ENCODE measurements at places on chromosomes 6 and 20. TPM values are rescaled to one million over a fixed set of nuclear protein-coding genes. Genes with fewer than 3 reads are reported as not detected.

GRCh38 chr20:59138114-59138748 is 25.4 kb upstream of the ZNF831 start:
- no peaks in the 10 kb centered on the region for H3K36me3 ChIP-seq
- peaks cover 42% of the 10 kb centered on the region for H3K27me3 ChIP-seq
- H3K4me1 ChIP-seq, result no peaks in the 10 kb centered on the region
- no peak for DNase-seq
- H3K4me3 ChIP-seq, result no peak overlapping the region
- H3K27ac ChIP-seq, result no peak overlapping the region

DNA sequence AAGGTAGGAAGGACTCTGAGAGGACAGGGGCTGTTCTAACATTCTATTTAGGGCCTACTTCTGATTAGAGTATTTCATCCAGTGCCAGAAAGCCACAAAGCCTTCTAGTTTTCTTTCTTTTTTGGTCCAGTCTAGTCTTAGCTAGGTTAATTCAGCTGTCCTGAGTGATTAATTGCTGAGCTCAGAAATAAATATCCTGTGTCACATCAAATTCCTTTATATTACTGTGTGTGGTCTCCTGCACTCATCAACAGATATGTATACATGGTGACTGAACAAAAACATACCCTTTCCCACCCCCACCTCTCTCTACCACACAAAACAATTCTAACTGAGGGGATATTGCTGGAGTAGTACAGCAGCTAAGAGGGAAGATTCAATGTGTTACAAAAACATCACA is 601.5 kb upstream of the NRSN1 start:
- H3K27ac ChIP-seq, result no peak overlapping the region
- peaks cover under 1% of the 10 kb centered on the region for H3K4me1 ChIP-seq
- H3K27me3 ChIP-seq, result no peaks in the 10 kb centered on the region
- no peak overlapping the region for H3K4me3 ChIP-seq
- H3K36me3 ChIP-seq, result no peaks in the 10 kb centered on the region

- peaks cover 57% of the 10 kb centered on the region for H3K4me1 ChIP-seq
- H3K36me3 ChIP-seq, result peaks cover 29% of the 10 kb centered on the region
- H3K4me3 ChIP-seq, result peak overlapping the region; percentile 98
- no peak for DNase-seq
- no peaks in the 10 kb centered on the region for H3K27me3 ChIP-seq
- peak overlapping the region; percentile 85 for H3K27ac ChIP-seq
These were observed 851 bp upstream of the HSD17B8 start for GRCh38 chr6:33203443-33204164.

- DNase-seq, result peak; percentile 64
- H3K36me3 ChIP-seq, result peaks cover 59% of the 10 kb centered on the region
- H3K4me3 ChIP-seq, result peak within 1 kb of the TSS; percentile 96
- H3K27me3 ChIP-seq, result no peaks in the 10 kb centered on the region
- H3K4me1 ChIP-seq, result peaks cover 26% of the 10 kb centered on the region
These were observed at the start of gene RGL2 for GRCh38 chr6:33298773-33299236. RGL2 (minus strand) TSS chr6:33298942; CDS start chr6:33298610, 332 bp downstream.

- no peaks in the 10 kb centered on the region for H3K36me3 ChIP-seq
- peak; percentile 51 for DNase-seq
- H3K27ac ChIP-seq, result no peak overlapping the region
- H3K4me3 ChIP-seq, result no peak overlapping the region
- no peaks in the 10 kb centered on the region for H3K27me3 ChIP-seq
These were observed 21.2 kb upstream of the ENPP5 start for GRCh38 chr6:46191961-46192360.

The COL11A2 gene
- total RNA-seq, result 1.5 TPM

The C6orf141 gene
- total RNA-seq, result 29.9 TPM

The RHAG gene
- total RNA-seq, result not detected

The MYH7B gene
- 0.07 TPM for total RNA-seq

- H3K27ac ChIP-seq, result no peak overlapping the region
- H3K27me3 ChIP-seq, result no peaks in the 10 kb centered on the region
- H3K36me3 ChIP-seq, result peaks cover 56% of the 10 kb centered on the region
- no peak overlapping the region for H3K4me3 ChIP-seq
- peaks cover 5% of the 10 kb centered on the region for H3K4me1 ChIP-seq
These were observed 25.9 kb downstream of the ECHDC1 start for GRCh38 chr6:127317388-127318128.

The GLP1R gene
- total RNA-seq, result not detected

The AVP gene
- total RNA-seq, result not detected

The INSM1 gene
- not detected for total RNA-seq

DNA sequence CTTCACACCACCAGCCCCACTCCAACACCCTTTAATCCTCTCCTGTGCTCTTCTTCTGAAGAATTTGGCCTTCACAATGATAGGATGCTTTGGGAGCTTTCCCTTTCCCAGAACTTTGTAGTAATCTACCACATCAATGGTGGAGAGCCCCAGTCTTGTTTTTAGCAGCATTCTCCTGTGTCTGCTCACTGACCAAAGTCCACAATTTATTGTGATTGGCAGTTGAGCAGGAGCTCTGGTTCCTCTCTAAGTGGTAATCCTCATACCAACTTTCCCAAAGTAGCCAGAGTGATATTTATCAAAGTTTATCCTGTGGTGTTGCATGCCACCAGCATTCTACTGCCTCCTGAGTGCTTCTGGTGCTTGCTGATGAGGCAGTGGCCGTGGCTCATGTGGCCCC is 29.0 kb upstream of the OPN5 start:
- H3K27me3 ChIP-seq, result no peaks in the 10 kb centered on the region
- no peaks in the 10 kb centered on the region for H3K36me3 ChIP-seq
- H3K4me1 ChIP-seq, result no peaks in the 10 kb centered on the region
- no peak overlapping the region for H3K27ac ChIP-seq

The CRIP3 gene
- total RNA-seq, result not detected

- no peak overlapping the region for H3K4me3 ChIP-seq
- H3K27me3 ChIP-seq, result no peaks in the 10 kb centered on the region
- H3K36me3 ChIP-seq, result no peaks in the 10 kb centered on the region
These were observed 59.0 kb upstream of the TFB1M start for GRCh38 chr6:155373276-155373675.

The ERVFRD-1 gene
- total RNA-seq, result not detected

GRCh38 chr6:104599821-104600638 is 259.7 kb downstream of the HACE1 start:
- no peak overlapping the region for H3K4me3 ChIP-seq
- DNase-seq, result no peak
- H3K36me3 ChIP-seq, result no peaks in the 10 kb centered on the region
- peaks cover 8% of the 10 kb centered on the region for H3K4me1 ChIP-seq
- no peaks in the 10 kb centered on the region for H3K27me3 ChIP-seq

The SOBP gene
- 0.21 TPM for total RNA-seq

GRCh38 chr6:106160189-106160588 is 74.1 kb downstream of the PRDM1 start:
- DNase-seq, result no peak
- H3K4me1 ChIP-seq, result peaks cover 12% of the 10 kb centered on the region
- H3K27ac ChIP-seq, result no peak overlapping the region
- no peak overlapping the region for H3K4me3 ChIP-seq
- no peaks in the 10 kb centered on the region for H3K36me3 ChIP-seq

The NEURL2 gene
- 2.0 TPM for total RNA-seq

The RGL2 gene
- 30.4 TPM for total RNA-seq

Data from MCF 10A (cell line).